M059J (cell line): ENCODE measurements at places on chromosomes 1 and 21. TPM values are rescaled to one million over a fixed set of nuclear protein-coding genes. Genes with fewer than 3 reads are reported as not detected.

GRCh38 chr1:182301467-182302198 is 90.0 kb downstream of the GLUL start:
- DNase-seq = peak; percentile 14

The MCOLN2 gene
- total RNA-seq = 7.7 and 9.6 TPM in 2 replicates

The PPIAL4G gene
- not detected in 2 replicates for total RNA-seq

The NUCKS1 gene
- 193 and 268 TPM in 2 replicates for total RNA-seq

- DNase-seq = no peak
Measured at GRCh38 chr1:205275916-205276688, 45.4 kb downstream of the NUAK2 start.

GRCh38 chr1:86858524-86859261 is 55.2 kb downstream of the SELENOF start:
- no peak for DNase-seq

DNA sequence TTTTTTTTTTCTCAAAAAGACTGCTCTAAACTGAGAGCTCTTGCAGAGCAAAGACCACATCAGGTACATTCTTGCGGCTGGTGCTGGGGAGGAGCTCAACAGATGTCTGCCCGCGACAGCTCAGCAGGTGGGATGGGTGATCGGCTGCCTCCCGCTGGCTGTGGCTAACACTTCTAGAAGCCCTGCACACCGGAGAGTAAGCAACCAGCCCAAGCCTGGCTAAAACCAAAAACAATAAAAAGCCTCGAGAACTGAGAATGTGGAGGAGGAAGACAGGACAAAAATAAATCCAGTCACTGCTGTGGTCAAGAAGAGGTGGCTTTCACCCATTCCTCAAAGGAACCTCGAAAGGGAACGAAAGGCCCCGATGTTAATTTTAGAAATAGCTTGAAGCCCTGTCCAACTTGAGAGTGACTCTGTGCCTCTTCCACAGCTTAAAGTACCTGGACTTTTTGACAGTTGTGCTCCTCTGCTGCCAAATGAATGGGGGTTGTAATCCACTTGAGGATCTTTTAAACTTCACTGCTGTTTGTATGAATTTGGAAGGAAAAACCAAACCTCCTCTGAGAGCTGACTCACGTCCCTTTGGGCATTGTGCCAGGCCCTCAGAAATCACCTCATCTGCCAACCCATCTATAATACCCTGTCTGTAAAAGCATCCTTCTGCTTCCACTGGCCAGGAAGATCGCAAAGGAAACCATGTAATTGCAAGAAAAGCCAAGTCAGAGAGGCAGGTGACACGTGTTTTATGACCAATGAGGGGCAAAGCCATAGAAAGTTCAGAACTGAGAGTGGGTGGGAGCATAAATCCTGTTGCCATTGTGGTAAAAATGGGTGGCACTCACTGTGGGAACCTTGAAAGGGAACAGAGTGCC is 78.6 kb downstream of the KCNN3 start:
- DNase-seq = peak; percentile 63

The TDRD5 gene
- not detected in 2 replicates for total RNA-seq

GRCh38 chr1:28602536-28603439 is 10.7 kb downstream of the RAB42 start:
- peak; percentile 87 for DNase-seq

DNA sequence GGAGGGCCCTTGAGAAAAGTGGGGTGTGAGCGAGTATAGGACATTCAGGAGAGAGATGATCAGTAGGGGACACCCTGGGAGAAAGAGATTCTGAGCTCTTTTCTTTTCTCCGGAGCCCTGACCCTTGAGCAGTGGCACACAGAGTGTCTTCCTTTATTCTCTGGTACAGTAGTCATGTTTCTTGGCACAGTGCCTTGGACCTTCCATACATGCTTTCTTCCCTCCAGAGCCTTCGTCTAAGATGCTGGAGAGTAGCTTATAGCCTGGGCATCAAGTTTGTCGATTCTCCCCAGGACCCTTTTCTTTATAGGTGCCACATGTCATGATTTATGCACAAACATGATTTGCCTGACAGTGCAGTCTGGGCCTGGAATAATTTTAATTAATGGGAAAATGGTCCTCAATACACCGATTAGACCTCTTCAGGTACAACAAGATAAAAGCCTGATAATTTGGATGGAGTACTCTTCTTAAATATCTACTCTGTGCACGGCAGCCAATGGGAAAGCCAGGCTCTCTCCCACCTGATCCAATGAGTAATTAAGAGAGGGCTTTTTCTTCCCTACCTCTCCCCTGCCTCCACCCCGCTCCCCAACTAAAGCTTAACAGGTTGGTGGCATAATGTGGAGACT is at the start of gene TBX19:
TBX19 (plus strand) TSS at position 582 of the 632 bp plus-strand sequence. CDS start 214 bp downstream, outside the sequence.
- DNase-seq = no peak

The CLCA4 gene
- total RNA-seq = not detected in 2 replicates

DNA sequence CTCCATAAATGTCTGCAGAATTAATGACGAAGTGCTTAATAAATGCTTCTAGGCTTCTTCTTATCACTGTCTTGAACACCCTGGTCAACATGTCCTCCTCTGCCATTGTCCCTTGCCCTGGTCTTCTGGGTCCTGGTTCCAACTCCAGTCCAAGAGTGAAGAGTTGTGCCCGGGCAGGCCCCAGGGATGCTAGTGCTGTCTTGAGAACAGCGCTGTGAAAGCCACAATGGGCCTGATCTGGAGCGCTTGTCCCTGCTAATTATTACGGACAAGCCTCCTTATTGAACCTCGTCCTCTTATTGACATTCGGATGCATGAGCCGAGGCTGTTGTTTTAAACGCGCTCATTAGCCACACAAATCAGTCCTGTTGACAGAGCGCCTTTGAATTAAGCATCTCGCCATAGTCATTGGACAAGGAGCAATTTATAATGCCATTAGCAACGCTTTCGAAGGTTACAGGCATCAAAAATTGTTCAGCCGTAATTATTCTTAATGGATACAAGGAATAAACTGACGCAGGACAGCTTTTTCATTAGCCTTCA is 211.6 kb upstream of the POU3F1 start:
- DNase-seq = no peak

The SETDB1 gene
- total RNA-seq = 27.8 and 31.6 TPM in 2 replicates

GRCh38 chr1:89843273-89844130 is 22.7 kb downstream of the LRRC8D start:
- DNase-seq = peak; percentile 73

The E2F2 gene
- 2.8 and 3.6 TPM in 2 replicates for total RNA-seq

The EFNA1 gene
- 15.1 and 17.9 TPM in 2 replicates for total RNA-seq
